Activated T-cell treated with anti-CD3 and anti-CD28 coated beads, Interleukin-2, amount 50 U/mL, for 72 hours (primary cell): ENCODE measurements at places on chromosomes 4 and X. TPM values are rescaled to one million over a fixed set of nuclear protein-coding genes. Genes with fewer than 3 reads are reported as not detected.
A peak's percentile ranks its signal among the peaks of the same experiment; 100 is the strongest.

- H3K4me3 ChIP-seq: no peak overlapping the region
- H3K27ac ChIP-seq: no peak overlapping the region
- DNase-seq: no peak
- no peaks in the 10 kb centered on the region for H3K36me3 ChIP-seq
- H3K27me3 ChIP-seq: no peaks in the 10 kb centered on the region
- H3K4me1 ChIP-seq: no peaks in the 10 kb centered on the region
Measured at GRCh38 chr4:96131186-96131585, 291.3 kb downstream of the PDHA2 start.

- peaks cover 7% of the 10 kb centered on the region for H3K36me3 ChIP-seq
- no peak overlapping the region for H3K27ac ChIP-seq
- no peak overlapping the region for H3K4me3 ChIP-seq
- no peaks in the 10 kb centered on the region for H3K4me1 ChIP-seq
- DNase-seq: no peak
Measured at GRCh38 chr4:2186133-2186864, 55.6 kb downstream of the HAUS3 start.

DNA sequence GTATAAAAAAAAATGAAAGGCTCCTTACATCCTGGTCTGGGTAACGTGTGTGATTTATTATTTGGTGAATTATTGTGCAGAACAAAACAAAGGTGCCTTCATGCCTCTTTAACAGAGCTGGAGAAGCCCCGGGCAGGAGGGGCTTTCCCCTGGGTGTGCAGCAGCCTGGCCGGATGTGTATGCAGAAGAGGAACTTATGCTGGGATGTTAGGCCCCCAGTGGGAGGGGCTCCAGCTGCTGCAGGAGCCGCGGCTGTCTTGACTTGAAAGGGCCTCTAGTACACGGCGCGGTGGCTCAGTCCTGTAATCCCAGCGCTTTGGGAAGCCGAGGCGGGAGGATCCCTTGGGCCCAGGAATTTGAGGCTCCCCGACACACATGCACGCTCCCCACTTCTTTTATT is 16.0 kb downstream of the CCNQ start:
- H3K27ac ChIP-seq: peak overlapping the region; percentile 60
- peak overlapping the region; percentile 60 for H3K4me3 ChIP-seq
- DNase-seq: peak; percentile 68
- H3K36me3 ChIP-seq: peaks cover 1% of the 10 kb centered on the region

- DNase-seq: no peak
- peaks cover 45% of the 10 kb centered on the region for H3K27me3 ChIP-seq
- H3K4me3 ChIP-seq: no peak overlapping the region
- no peak overlapping the region for H3K27ac ChIP-seq
- H3K36me3 ChIP-seq: peaks cover 3% of the 10 kb centered on the region
- H3K4me1 ChIP-seq: no peaks in the 10 kb centered on the region
Measured at GRCh38 chrX:153214934-153215333, 35.9 kb downstream of the MAGEA1 start.

GRCh38 chrX:39802354-39802753 is 295.4 kb downstream of the BCOR start:
- no peak overlapping the region for H3K27ac ChIP-seq
- H3K27me3 ChIP-seq: peaks cover 4% of the 10 kb centered on the region
- H3K36me3 ChIP-seq: peaks cover 7% of the 10 kb centered on the region
- H3K4me3 ChIP-seq: no peak overlapping the region
- H3K4me1 ChIP-seq: peaks cover 20% of the 10 kb centered on the region
- DNase-seq: no peak

- peaks cover 54% of the 10 kb centered on the region for H3K27me3 ChIP-seq
- no peak overlapping the region for H3K27ac ChIP-seq
- peak overlapping the region; percentile 63 for H3K4me3 ChIP-seq
- peak; percentile 1 for DNase-seq
Measured at GRCh38 chr4:190019023-190019858, 7.8 kb downstream of the FRG2 start.

Gene RAB41
- total RNA-seq: not detected

Gene FGA
- not detected for total RNA-seq

DNA sequence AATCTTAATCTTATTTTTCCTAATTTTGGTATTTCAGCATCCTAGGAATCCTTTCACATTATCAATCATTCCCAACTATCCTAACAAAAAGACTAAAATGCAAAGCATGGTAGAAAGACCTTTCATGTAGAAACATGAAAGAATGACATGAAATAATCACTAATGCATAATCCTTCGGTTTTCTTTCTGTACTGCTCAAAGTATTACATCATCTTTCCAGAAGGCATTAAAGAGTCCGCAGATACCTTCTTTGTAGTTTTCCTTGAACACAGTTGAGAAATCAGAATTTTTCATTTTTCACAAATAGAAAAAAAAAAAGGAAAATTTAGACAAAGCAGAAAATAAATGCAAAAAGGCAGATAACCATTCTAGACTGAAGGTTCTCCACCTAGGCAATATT is 11.5 kb downstream of the RCHY1 start:
- DNase-seq: no peak
- peaks cover 6% of the 10 kb centered on the region for H3K4me1 ChIP-seq
- H3K4me3 ChIP-seq: no peak overlapping the region
- H3K27ac ChIP-seq: no peak overlapping the region

Gene TMPRSS11E
- not detected for total RNA-seq

- peak overlapping the region; percentile 99 for H3K27ac ChIP-seq
- no peak for DNase-seq
- H3K4me1 ChIP-seq: peaks cover 72% of the 10 kb centered on the region
- H3K4me3 ChIP-seq: peak overlapping the region; percentile 97
- peaks cover 3% of the 10 kb centered on the region for H3K36me3 ChIP-seq
- H3K27me3 ChIP-seq: no peaks in the 10 kb centered on the region
Measured at GRCh38 chrX:79162076-79162475, 17.6 kb downstream of the GPR174 start.

- no peak overlapping the region for H3K27ac ChIP-seq
- no peak overlapping the region for H3K4me3 ChIP-seq
- H3K36me3 ChIP-seq: peaks cover 2% of the 10 kb centered on the region
- H3K4me1 ChIP-seq: peaks cover 23% of the 10 kb centered on the region
- DNase-seq: no peak
Measured at GRCh38 chr4:8204576-8205227, 5.6 kb downstream of the SH3TC1 start.

Gene ADH7
- total RNA-seq: not detected

DNA sequence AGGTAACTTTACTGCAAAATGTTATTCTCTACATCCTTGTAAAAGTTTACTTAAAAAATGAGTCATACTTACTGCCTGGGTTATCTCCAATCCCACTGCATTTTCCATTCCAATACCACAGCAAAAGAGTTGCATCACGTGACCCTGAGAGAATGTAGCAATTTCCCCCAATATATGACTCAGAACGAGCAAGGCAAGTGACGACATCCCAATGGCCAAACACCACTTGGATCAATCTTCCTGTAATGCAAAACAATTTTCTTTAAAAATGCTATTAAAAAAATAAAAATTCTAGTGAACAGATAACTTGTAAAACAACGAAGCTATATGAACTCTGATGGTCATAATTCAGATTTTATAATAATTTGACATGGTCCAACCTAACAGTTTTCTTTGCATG is 224.3 kb downstream of the DCLK2 start:
- H3K36me3 ChIP-seq: no peaks in the 10 kb centered on the region
- peak overlapping the region; percentile 29 for H3K27ac ChIP-seq
- no peaks in the 10 kb centered on the region for H3K27me3 ChIP-seq
- DNase-seq: peak; percentile 51
- H3K4me1 ChIP-seq: peaks cover 24% of the 10 kb centered on the region

DNA sequence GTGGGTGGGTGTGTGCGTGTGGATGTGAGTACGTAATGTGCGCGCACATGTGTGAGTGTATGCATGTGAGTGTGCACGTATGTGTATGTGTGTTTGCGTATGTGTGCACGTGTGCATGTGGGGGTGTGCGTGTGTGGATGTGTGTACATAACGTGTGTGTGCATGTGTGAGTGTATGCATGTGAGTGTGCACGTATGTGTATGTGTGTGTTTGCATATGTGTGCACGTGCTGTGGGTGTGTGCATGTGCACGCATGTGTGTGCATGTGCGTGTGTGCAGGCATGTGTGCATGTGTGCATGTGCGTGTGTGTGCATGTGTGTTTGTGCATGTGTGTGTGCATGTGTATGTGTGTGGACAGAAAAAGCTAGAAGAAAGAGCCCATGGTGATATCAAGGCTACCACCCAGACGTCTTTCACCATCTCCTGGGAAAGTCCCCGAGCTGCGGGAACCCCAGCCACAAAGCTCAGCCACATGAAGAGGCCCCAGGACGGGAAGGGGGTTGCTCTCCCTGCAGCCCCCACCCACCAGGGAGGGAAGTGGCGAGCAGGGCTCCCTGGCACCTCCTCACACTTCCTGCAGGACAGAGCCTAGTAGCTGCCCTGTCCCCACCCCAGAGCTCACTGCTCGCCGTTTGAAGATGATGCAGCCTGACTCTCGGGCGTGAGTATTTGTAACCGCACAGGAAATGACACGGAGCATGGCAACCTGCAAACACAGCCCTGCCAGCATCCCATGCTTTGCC is 108.3 kb downstream of the DCTD start:
- peaks cover 10% of the 10 kb centered on the region for H3K27me3 ChIP-seq
- peak; percentile 63 for DNase-seq
- H3K4me1 ChIP-seq: peaks cover 7% of the 10 kb centered on the region
- peak overlapping the region; percentile 16 for H3K27ac ChIP-seq
- H3K36me3 ChIP-seq: peaks cover 10% of the 10 kb centered on the region
- peak overlapping the region; percentile 11 for H3K4me3 ChIP-seq

GRCh38 chrX:11059933-11060332 is 51.2 kb upstream of the HCCS start:
- H3K36me3 ChIP-seq: peaks cover 1% of the 10 kb centered on the region
- no peaks in the 10 kb centered on the region for H3K4me1 ChIP-seq
- no peak for DNase-seq
- no peak overlapping the region for H3K27ac ChIP-seq
- no peaks in the 10 kb centered on the region for H3K27me3 ChIP-seq

DNA sequence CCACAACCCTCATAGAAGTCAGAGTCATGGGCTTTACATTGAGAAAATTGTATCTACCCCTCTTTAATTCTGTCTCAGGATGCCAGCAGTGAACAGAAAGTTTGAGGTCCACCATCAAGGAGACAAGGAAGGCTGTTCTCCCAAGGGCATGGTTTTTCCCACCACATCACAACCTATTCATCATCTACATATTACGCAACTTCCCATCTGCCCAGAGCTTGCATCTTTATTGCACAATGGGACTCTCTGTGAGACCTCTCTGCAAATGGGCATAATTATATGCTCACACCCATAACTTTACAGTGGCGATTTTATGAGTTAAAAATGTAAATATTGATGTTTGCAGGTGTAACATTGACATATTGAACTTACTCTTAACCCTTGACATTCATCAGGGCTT is 38.9 kb downstream of the PAGE2 start:
- no peaks in the 10 kb centered on the region for H3K4me1 ChIP-seq
- no peaks in the 10 kb centered on the region for H3K36me3 ChIP-seq
- H3K27me3 ChIP-seq: peaks cover 28% of the 10 kb centered on the region
- no peak overlapping the region for H3K27ac ChIP-seq
- no peak overlapping the region for H3K4me3 ChIP-seq

DNA sequence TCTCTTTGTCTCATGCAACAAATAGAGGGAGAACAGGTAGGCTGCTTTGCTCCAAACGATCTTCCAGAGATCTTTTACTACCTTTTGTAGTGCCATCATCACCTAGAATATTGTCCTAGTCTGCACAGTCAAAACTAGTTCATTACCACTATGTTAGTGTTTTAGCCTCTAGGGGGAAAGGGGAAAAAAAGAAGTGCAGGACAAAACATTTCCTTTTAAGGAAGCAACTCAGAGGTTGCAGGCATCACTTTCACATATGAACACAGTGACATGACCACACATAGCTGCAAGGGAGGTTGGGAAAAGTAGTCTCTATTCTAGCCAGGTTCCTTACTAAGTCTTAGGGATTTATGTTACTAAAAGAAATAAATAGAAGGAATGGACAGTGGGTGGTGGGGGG is 39.3 kb upstream of the RAP2C start:
- DNase-seq: no peak
- no peak overlapping the region for H3K4me3 ChIP-seq
- H3K4me1 ChIP-seq: no peaks in the 10 kb centered on the region
- peaks cover 42% of the 10 kb centered on the region for H3K27me3 ChIP-seq
- H3K36me3 ChIP-seq: peaks cover 2% of the 10 kb centered on the region

DNA sequence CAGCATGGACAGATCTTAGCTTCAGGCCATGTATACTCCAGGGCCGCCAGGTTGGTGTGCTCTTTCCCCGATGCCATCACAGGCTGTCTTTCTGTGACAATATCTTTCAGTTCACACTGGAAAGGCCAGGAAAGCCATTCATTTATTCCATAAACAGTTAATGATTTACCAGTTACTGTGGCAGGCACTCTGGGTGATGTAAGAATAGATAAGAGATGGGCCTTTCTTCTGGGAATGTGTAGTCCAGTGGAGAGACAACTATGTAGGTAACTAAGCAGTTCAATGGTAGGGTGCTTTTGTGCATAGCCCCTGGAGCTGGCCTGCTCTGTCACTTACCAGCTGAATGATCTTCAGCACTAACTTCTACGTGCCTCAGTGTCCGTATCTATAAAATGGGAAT is 46.3 kb upstream of the LEF1 start:
- no peak overlapping the region for H3K27ac ChIP-seq
- no peak overlapping the region for H3K4me3 ChIP-seq
- DNase-seq: no peak

Gene SMPX
- not detected for total RNA-seq

DNA sequence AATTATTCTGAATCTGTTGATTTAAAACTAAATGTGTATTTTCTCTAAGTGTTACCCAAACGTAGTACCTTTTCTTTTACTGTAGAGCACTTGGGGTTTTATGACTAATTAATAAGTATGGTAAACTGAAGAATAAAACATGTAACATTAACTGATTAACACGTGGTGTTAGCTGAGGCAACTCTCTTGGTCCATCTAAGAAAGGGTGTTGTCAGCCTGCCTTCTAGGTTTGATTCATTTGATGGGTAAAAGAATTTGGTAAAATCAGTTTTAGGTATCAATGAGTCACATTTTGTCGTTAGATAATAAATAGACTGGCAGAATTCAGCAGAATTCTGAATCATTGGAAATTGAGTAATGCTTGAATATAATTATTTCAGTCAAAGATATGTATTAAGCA is 99.7 kb downstream of the AFF1 start:
- no peak for DNase-seq
- no peaks in the 10 kb centered on the region for H3K27me3 ChIP-seq
- peaks cover 11% of the 10 kb centered on the region for H3K4me1 ChIP-seq
- H3K27ac ChIP-seq: peak overlapping the region; percentile 59
- peaks cover 2% of the 10 kb centered on the region for H3K36me3 ChIP-seq

DNA sequence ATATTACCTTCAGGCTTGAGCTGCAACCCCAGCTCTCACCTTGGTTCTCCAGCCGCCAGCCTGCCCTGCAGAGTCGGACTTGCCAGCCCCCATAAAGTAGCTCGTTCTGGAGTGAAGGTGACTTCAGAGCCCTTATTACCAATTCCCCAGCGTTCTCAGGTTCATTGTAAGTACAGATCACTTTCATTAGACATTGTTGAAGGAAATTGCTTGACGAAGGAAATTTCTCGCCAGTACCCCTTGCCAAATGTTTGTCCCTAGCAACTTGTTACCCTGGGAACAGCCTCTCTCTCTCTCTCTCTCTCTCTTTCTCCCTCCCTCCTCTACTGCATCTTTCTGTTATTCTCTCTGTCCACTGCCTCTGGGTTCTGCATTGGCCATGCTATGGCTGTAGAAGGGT is 153.0 kb downstream of the NWD2 start:
- no peak overlapping the region for H3K4me3 ChIP-seq
- no peak for DNase-seq
- no peak overlapping the region for H3K27ac ChIP-seq
- peaks cover 27% of the 10 kb centered on the region for H3K27me3 ChIP-seq

Gene ETDB
- total RNA-seq: not detected

GRCh38 chr4:107318078-107318477 is 282.0 kb upstream of the DKK2 start:
- H3K27me3 ChIP-seq: no peaks in the 10 kb centered on the region
- peaks cover 2% of the 10 kb centered on the region for H3K36me3 ChIP-seq
- H3K27ac ChIP-seq: no peak overlapping the region
- no peak for DNase-seq
- no peak overlapping the region for H3K4me3 ChIP-seq
